ENCODE measurements at places on chromosomes 4 and X.

- no peak for DNase-seq
Measured at GRCh38 chr4:100285121-100285520, 94.9 kb upstream of the DDIT4L start.

- DNase-seq, result no peak
Measured at GRCh38 chr4:7928711-7929110, 10.9 kb downstream of the AFAP1 start.

GRCh38 chr4:83362492-83363329 is 28.1 kb upstream of the HPSE start:
- DNase-seq, result peak; percentile 1

DNA sequence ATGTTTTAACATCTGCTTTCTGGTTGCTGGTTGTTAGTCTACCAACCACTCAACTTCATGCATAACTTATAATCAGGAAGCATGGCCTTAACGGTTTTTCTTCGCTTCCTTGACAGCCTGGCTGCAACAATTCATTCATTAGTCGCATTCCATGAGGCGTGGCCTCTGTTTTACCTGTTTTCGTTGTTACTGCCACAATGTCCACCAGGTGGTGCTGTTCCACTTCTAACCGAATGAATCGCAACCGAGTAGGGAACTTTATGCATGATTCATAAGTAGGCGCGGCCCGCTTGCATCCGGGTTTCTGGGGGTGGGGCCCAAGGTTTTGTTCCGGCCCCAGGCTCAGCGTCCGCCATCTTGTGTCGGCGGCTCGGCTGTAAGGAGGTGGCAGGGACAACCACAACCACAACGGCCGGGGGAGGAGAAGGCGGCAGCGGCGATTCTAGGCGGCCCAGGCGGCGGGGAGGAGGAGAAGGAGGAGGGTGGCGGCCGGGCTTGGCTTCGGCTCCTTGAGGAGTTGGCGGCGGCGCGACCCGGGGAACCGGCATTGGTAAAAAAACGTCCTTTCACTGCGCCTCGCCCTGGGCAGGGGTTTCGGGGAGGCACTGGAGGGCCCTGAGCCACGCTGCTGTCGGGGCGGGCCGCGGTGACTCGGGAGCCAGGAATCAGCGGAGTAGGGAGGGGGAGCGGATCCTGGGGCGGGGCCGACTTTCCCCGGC is at the start of gene UBA1:
TSS of gene UBA1 (plus strand) at position 355 of the 719 bp plus-strand sequence. CDS start 4,974 bp downstream, outside the sequence.
- peak; percentile 98 for DNase-seq

GRCh38 chrX:12400218-12400617 is 261.9 kb downstream of the FRMPD4 start:
- no peak for DNase-seq

- DNase-seq, result no peak
Measured at GRCh38 chrX:39296472-39296871, 495.2 kb downstream of the MID1IP1 start.

- DNase-seq, result no peak
Measured at GRCh38 chrX:139825618-139826017, 107.2 kb downstream of the ATP11C start.
